ENCODE measurements at places on chromosomes 6 and 20. TPM values are rescaled to one million over a fixed set of nuclear protein-coding genes. Genes with fewer than 3 reads are reported as not detected.

Gene PRSS35
- not detected for polyA plus RNA-seq

Gene LKAAEAR1
- not detected for polyA plus RNA-seq

Gene HLA-DQB1
- 105 TPM for polyA plus RNA-seq

DNA sequence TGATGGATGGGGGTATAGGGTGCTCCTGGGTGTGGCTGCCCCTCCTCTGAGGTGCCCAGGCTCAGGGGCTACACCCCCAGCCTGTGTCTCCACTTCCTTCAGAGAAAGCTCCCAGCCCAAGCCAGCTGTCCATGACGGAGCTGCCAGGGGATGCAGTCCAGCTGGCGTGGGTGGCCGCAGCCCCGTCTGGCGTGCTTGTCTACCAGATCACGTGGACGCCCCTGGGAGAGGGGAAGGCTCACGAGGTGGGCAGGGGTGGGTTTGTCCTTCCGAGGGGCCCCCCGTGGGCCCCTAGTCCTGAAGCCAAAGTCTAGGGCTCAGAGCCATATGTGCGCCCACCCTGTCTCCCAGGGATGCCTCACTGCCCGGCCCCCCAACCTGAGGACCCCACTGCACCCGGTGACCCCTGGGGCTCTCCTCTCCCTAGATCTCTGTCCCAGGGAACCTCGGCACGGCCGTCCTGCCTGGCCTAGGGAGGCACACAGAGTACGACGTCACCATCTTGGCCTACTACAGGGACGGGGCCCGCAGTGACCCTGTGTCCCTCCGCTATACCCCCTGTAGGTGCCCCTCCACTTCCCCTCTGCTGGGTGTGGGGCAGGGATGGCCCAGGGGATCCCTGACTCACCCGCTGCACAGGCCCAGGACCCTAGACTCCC, 19.8 kb downstream of the COL20A1 start:
- H3K27me3 ChIP-seq = no peaks in the 10 kb centered on the region
- no peak overlapping the region for H3K4me3 ChIP-seq
- no peak overlapping the region for H3K27ac ChIP-seq
- no peaks in the 10 kb centered on the region for H3K36me3 ChIP-seq
- no peaks in the 10 kb centered on the region for H3K4me1 ChIP-seq
- no peak for DNase-seq

GRCh38 chr6:97923249-97923648, 640.2 kb upstream of the MMS22L start:
- DNase-seq = no peak
- no peak overlapping the region for H3K27ac ChIP-seq
- H3K36me3 ChIP-seq = no peaks in the 10 kb centered on the region
- H3K4me3 ChIP-seq = no peak overlapping the region
- no peaks in the 10 kb centered on the region for H3K4me1 ChIP-seq

Gene POM121L2
- not detected for polyA plus RNA-seq

Gene EFCAB8
- polyA plus RNA-seq = not detected

DNA sequence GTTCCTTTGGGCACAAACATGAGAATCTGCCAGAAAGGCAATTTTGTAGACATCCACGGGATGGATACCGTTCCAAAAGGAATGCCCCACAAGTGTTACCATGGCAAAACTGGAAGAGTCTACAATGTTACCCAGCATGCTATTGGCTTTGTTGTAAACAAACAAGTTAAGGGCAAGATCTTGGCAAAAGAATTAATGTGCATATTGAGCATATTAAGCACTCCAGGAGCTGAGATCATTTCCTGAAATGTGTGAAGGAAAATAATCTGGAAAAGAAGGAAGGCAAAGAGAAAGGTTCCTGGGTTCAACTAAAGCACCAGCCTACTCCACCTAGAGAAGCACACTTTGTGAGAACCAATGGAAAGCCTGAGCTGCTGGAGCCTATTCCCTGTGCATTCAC, 103.9 kb upstream of the ARG1 start:
- no peak overlapping the region for H3K4me3 ChIP-seq
- no peaks in the 10 kb centered on the region for H3K36me3 ChIP-seq
- no peaks in the 10 kb centered on the region for H3K27me3 ChIP-seq
- H3K27ac ChIP-seq = no peak overlapping the region

DNA sequence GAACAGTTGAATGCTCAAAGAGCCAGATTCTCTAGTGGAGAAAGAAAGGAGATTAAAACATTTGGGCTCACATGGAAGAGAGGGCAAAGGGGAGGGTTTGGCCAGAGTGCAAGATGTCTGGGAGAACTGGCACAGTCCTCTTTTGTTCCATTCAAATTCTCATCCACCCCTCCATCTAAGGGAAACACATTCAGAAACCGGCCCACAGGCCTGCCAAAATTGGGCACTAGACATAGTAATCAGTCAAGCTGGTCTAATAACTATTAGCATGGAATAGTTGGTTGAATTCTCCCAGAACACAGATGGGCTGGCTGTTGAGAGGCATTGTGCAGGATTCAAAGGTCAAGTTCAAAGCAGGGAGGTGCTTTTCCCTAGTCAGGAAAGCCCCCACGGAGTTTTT, 341.4 kb upstream of the IRAK1BP1 start:
- H3K27ac ChIP-seq = no peak overlapping the region
- DNase-seq = no peak
- no peaks in the 10 kb centered on the region for H3K4me1 ChIP-seq
- no peak overlapping the region for H3K4me3 ChIP-seq

DNA sequence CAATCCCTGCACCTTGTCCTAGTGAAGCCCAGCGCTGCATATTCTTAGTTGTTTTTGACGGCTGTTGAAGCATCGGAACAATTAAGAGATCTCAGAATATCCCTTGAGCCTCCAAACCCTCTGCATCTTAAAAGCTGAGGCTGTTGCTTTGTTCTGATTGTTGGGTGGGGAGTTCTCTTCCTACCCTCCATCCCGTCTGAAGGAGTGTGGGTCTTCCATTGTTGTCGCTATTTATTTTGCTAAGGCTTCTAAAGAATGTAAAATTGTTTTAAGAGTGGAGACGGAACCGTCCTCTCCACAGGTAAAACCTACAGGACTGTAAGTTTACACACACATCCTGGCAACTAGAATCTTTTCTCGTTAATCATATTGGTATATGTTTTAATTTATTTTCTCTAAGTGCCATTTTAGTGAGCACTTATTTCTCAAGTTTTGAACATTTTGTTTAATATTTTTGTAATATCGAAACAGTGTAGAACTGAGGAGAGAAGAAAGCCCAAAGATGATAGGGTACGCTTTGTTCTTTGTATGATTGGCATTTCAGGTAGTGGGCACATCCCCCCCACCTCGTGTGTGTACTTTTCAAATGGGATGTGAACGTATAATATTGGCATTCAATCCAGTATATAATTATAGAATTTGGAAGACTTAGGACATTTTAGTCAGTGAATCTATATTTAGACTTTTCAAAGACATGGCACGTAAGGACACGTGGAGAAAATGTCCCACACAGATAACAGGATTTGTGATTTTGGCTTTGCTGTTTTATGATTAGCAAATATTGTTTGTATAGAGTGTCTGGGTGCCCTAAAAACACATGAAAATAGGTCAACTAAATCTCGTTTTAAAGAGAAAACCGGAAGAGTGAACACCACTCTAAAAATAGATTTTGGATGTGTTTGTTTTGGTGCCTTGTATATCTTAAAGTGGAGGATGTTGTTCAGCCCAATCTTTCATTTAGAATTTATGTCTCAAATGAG, 1.3 kb downstream of the RNF146 start:
- peak; percentile 1 for DNase-seq
- peaks cover 63% of the 10 kb centered on the region for H3K4me1 ChIP-seq
- H3K4me3 ChIP-seq = peak overlapping the region; percentile 98
- H3K36me3 ChIP-seq = no peaks in the 10 kb centered on the region
- H3K27me3 ChIP-seq = peaks cover 13% of the 10 kb centered on the region
- peak overlapping the region; percentile 97 for H3K27ac ChIP-seq

- H3K36me3 ChIP-seq = peaks cover 15% of the 10 kb centered on the region
- peaks cover 8% of the 10 kb centered on the region for H3K27me3 ChIP-seq
- peaks cover 22% of the 10 kb centered on the region for H3K4me1 ChIP-seq
These were observed 572 bp downstream of the ZNF341 start for GRCh38 chr20:33732166-33732970.

Gene MATN4
- polyA plus RNA-seq = not detected

DNA sequence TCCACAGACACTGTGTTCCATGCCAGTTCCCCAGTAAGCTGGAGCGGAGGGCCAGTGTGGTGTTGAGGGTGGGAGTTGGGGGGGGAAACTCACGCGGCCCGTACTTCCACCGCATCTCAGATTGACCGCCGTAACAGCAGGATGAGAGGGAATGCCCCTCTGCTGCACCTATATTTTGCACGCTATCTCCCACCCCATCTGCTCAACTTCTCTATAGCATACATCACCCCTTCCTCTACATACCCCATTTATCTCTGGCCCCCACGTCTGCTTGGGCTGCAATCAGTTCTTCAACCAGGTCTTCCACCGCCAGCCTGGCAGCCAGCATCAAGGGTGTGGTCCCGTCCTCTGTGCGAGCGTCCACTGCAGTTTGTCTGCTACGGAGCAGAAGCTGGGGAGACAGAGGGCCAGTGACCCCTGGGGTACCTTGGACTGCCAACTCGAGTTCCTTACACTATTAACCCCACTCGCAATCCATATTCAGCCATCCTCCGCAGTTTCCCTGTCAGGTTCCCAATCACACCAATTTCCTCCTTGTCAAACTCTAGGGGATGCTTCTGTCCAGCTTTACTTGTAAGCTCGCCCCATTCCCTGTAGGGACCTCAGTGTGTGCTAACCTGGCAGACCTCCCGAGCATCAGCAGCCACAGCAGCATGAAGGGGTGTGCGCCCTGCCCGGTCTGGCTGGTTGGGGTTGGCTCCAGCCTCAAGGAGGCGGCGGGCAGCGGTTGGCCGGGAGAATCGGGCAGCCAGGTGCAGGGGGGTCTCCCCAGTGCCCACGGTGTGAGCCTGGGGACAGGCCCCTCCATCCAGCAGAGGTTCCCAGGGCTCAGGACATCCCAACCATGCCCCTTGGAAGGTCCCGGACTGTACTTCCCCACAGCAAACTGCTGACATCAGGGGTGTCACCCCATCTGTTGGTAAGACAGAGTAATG, 4.5 kb upstream of the GPSM3 start:
- H3K27ac ChIP-seq = peak overlapping the region; percentile 100
- peak overlapping the region; percentile 98 for H3K4me3 ChIP-seq
- DNase-seq = no peak

- peaks cover 2% of the 10 kb centered on the region for H3K27me3 ChIP-seq
- no peaks in the 10 kb centered on the region for H3K36me3 ChIP-seq
- no peaks in the 10 kb centered on the region for H3K4me1 ChIP-seq
- no peak overlapping the region for H3K4me3 ChIP-seq
- DNase-seq = no peak
These were observed 615.1 kb downstream of the KIF16B start for GRCh38 chr20:15958142-15958541.

Gene LY6G5C
- 6.1 TPM for polyA plus RNA-seq

Gene DDX43
- polyA plus RNA-seq = 3.0 TPM

DNA sequence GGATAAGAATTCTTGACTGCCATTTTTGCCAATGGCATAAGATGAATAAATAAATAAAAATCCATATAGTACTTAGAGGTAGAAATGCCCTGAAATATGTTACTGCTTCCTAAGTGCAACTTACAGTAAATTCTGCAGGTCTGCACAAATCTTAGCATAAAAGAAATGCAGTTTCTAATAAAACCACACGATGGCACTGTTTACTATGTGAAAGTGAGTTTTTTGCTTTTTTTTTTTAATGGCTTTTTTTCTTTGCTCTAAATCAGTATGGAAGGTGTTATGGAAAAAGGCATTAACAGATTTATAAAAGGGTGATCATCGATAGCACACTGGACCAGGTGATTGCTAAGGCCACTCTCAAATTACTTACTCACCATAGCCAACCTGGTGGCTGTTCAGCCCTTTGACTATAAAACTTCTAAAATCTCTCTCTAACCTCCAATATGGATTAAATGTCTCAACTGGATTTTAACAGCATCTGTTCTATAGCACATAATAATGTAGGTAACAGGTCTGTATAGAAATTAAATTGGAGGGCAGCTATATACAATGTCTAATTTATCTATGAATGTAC, 45.8 kb downstream of the AHI1 start:
- no peaks in the 10 kb centered on the region for H3K36me3 ChIP-seq
- DNase-seq = peak; percentile 28
- no peaks in the 10 kb centered on the region for H3K4me1 ChIP-seq
- H3K4me3 ChIP-seq = no peak overlapping the region

DNA sequence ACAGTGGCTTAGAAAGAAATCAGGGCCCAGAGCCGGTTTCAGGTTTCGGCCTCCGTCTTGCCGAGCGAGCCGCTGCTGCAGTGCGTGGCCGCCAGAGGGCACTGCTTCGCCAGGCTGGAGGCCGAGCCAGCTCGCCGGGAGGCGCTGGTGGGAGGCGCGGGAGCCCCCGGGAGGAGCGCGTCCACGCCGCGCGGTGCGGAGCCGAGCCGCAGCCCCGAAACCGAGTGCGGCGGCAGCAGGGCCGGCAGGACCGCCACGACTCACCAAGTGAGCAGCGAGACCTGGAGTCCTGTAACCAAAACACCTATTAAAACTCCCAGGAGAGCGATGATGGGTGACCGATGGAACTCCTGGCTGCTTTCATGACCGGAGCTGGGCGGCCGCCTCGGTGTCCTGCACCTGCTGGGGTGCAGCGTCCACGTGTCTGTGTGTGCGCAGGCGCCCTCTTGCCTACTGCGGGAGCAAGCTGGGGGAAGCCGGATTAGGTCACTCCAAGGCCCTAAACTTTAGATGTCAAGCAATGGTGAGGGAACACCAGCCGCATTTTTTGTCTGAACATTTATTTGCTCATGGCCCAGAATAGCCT, 186.9 kb upstream of the UST start:
- H3K27me3 ChIP-seq = peaks cover 37% of the 10 kb centered on the region
- no peaks in the 10 kb centered on the region for H3K36me3 ChIP-seq
- DNase-seq = peak; percentile 65
- peaks cover 29% of the 10 kb centered on the region for H3K4me1 ChIP-seq
- H3K4me3 ChIP-seq = no peak overlapping the region
- no peak overlapping the region for H3K27ac ChIP-seq

Gene TGM3
- not detected for polyA plus RNA-seq

DNA sequence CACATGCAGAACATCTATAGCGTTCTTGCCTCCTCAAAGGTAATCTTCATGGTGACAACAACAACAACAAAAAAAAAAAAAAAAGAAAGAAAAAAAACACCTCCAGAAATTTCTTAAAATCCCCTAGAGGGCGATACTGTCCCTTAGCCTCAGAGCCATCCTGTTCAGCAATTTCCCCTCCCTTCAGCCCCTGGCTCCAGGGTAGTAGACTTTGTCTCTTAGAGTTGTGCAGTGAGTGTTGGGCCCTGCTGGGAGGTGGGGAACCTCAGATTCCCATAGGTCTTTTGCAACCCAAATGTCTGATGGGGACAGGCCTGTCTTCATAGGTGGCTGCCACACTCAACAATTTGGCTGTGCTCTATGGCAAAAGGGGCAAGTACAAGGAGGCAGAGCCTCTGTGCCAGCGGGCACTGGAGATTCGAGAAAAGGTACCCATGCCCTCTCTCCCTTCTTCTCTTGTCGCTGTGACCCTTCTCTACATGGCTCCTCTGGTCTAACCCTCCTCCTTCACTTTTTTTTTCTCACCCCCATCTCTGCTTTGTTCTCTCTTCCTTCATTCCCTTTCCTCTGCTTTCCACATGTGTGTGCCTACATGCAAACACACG, 6.0 kb upstream of the PTK7 start:
- H3K27ac ChIP-seq = no peak overlapping the region
- no peak for DNase-seq
- H3K36me3 ChIP-seq = peaks cover 34% of the 10 kb centered on the region
- no peak overlapping the region for H3K4me3 ChIP-seq

GRCh38 chr6:43295456-43295855, 2.6 kb upstream of the SLC22A7 start:
- no peak overlapping the region for H3K27ac ChIP-seq
- H3K4me1 ChIP-seq = no peaks in the 10 kb centered on the region
- no peak overlapping the region for H3K4me3 ChIP-seq
- no peaks in the 10 kb centered on the region for H3K36me3 ChIP-seq
